ENCODE measurements at places on chromosomes 13 and 19.

GRCh38 chr19:34323433-34324204 is 41.4 kb upstream of the GPI start:
- no peak for DNase-seq

- DNase-seq: no peak
Measured at GRCh38 chr19:15621801-15622200, 6.8 kb downstream of the CYP4F8 start.

- DNase-seq: no peak
Measured at GRCh38 chr19:46617601-46618000, 7.3 kb downstream of the PTGIR start.

- DNase-seq: no peak
Measured at GRCh38 chr19:14575428-14575980, 3.6 kb upstream of the NDUFB7 start.

DNA sequence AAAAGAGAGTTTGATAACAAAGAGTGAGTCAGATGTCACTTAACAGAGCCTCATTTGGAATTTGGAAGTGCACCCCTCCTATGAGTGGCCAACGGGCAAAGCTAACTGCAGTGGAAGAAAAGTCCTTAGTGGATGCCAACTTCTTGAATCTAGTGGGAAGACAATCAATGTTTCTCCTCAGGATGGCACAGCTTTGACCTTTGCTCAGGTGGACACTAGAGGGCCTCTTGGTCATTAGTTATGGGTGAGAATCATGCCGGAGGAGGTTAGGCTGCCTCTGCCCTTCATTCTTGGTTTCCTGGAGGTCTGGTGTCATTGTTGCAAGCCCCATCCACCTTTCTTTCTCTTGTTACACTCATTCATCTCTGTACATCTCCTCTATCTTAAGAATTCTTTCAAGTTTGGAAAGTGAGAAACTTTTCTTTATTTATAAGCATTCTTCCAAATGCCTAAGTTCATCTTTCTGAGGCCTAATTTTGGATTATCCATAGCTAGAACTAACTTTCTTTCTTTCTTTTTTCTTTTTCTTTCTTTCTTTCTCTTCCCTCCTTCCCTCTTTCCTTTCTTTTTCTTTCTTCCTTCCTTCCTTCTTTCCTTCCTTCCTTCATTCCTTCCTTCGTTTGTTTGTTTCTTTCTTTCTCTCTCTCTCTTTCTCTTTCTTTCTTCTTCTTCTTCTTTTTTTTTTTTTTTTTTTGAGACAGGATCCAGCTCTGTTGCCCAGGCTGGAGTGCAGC is 327.2 kb upstream of the TSHZ3 start:
- DNase-seq: no peak

DNA sequence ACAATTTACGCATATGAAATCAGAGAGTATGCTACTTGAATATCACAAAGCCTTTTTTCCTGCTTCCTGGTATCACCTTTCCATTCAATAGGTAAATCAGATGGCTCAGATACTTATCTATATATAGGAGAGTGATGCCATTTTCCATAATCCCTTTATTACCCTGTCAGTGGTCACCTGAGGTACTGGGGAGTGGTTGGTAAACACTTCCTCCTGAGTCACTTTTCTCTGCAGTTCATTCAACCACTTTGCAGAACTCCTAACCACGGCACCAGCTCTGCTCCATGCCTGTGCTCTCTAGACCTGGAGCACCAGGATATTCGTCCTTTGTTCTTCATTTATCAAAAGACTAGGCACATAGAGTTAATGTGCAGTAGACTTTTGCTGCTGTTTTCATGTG is 748.5 kb upstream of the KLHL1 start:
- no peak for DNase-seq

DNA sequence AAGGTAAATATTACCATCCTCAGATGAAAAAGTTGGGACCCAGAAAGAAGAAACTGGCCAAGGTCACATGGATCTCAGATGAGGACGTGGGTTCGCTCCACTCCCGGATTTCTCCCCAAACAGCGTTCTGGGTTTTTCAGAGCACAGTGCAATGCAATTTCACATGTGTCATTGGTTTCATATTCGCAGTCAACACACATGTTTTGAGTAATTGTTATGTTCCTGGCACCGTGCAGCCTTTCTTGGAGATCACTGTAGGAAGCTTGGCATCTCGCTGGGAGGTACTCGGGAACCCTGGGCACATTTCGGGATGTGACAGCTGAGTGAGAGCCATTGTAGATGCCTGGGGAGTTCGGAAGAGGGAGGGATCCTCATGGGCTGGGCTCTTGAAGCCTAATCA is 26.2 kb upstream of the CEBPG start:
- no peak for DNase-seq

- DNase-seq: no peak
Measured at GRCh38 chr19:40360708-40361241, 12.3 kb downstream of the PLD3 start.

DNA sequence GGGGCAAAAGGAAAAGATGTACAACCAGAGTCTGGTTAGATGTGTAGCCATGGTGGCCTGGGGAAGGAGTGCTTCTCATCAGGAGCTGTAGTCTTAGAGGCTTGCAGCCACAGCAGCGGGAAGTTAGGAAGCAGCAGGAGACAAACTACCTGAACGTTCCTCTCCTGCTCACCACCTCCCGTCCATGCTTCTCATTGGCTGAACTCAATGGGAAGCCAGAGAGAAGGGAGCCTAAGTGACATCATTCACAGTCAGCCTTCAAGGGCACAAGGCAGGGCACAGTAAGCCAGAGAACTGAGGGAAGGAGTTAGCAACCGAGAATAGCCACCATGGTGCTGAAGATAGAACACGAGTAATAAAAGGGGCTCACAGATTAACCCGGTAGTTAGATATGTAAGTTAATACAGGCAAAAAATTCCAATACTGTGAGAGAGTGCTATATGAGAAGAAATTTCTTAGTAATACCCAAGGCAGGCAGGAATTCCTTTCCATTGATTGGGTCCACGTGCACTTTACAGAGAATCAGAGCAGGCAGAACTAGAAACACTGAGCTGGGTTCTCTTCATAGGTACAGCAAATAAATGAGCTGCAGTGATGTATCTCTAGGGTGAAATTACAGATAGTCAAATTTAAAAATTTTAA is 391.5 kb upstream of the DACH1 start:
- DNase-seq: no peak

DNA sequence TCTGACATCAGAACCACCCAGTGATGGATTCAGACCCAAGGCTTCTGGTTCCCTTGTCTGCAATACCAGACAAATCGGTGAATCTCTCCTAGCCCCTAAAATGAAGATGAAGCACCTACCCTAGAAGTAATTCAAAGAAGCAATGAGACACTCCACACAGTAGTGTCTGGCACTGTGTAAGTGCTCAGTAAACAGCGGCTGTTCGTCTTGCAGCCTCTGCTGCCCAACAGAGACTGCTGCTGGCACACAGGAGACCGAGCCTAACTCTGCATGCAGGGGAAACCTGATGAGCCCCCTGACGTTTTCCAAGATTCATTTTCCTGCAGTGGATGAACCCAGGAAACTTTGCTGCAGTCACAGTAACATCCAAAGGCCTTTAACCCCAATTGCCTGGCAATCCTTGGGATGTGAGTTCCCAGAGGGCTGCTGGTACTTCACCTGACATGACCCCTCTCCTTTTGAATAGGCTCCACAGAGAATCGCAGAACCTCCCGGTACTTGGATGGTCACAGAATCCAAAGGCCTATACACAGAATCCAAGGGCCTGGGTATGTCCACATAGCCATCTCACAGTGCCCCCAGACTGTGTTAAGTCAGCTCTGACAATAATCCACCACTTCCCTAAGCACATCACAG is 6.7 kb downstream of the MED26 start:
- DNase-seq: no peak

DNA sequence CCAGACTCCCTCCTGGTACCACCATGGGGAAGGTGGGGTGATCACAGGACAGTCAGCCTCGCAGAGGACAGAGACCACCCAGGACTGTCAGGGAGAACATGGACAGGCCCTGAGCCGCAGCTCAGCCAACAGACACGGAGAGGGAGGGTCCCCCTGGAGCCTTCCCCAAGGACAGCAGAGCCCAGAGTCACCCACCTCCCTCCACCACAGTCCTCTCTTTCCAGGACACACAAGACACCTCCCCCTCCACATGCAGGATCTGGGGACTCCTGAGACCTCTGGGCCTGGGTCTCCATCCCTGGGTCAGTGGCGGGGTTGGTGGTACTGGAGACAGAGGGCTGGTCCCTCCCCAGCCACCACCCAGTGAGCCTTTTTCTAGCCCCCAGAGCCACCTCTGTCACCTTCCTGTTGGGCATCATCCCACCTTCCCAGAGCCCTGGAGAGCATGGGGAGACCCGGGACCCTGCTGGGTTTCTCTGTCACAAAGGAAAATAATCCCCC is 505 bp upstream of the CEACAM5 start:
- no peak for DNase-seq

- DNase-seq: no peak
Measured at GRCh38 chr13:109422161-109422560, 364.2 kb downstream of the IRS2 start.

DNA sequence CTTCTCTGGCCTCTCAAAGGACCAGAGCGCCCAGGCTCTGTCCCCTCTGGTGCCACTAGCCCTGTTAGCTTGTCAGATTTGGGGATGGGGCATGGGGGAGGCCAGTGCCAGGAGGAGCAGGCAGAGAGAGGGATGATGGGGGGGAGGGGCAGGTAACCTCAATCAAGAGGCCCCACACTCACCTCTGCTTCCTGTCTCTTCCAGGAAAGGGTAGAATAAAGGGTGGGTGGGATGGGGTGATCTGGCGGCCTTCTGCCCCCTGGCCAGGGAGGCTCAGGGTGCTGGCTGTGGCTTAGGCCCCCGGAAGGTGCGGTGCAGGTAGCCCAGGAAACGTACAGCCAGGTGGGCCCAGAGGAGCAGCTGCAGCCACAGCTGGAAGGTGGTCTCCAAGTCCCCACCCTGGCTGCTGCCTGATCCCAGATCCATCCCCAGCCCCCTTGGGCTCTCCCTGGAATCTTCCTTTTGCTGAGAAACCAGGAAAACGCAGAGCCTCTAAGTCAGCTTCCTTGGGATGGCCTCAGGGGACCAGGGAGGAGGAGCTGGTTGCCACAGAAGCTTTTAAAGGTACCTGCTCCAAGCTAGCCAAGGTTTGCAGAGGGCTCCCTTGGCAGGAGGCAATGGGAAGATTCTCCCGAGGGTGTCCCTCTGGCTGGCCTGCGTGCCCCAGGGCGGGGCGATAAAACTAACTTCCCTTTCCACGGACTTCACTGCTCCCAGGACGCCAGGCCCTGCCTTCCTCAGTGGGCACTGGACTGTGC is 5.3 kb downstream of the PRKACA start:
- DNase-seq: no peak

DNA sequence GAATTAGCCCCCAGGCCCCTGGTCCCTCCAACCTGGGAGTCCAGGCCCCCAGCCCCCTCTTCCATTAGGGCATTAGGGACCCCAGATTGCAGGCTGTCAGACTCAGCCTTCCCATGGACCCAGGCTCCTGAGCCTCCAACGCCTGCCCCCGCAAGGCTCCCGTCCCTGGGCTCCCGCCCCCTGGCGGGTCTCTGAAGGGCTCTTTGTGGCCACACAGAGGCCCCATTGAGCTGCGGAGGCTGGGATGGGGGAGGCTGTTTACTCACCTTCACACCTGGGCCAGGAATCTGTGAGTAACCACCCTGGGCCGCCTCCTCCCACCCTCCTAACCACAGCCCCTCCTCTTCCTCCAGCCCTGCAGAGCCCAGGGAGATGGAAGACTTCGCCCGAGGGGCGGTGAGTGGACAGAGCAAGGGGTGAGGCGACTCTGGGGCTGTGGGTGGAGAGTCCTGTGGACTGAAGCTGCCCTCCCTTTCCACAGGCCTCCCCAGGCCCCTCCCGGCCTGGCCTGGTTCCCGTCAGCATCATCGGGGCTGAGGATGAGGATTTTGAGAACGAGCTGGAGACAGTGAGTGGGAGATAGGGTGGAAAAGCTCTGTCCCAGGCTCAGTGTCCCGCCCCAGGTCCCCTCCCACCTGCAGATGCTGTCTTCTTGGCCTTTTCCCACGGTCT is 4.9 kb downstream of the ARHGEF1 start:
- DNase-seq: no peak

- DNase-seq: no peak
Measured at GRCh38 chr13:32903720-32904119, 112.5 kb upstream of the KL start.

- no peak for DNase-seq
Measured at GRCh38 chr19:49488046-49488862, 846 bp downstream of the RPL13A start.

DNA sequence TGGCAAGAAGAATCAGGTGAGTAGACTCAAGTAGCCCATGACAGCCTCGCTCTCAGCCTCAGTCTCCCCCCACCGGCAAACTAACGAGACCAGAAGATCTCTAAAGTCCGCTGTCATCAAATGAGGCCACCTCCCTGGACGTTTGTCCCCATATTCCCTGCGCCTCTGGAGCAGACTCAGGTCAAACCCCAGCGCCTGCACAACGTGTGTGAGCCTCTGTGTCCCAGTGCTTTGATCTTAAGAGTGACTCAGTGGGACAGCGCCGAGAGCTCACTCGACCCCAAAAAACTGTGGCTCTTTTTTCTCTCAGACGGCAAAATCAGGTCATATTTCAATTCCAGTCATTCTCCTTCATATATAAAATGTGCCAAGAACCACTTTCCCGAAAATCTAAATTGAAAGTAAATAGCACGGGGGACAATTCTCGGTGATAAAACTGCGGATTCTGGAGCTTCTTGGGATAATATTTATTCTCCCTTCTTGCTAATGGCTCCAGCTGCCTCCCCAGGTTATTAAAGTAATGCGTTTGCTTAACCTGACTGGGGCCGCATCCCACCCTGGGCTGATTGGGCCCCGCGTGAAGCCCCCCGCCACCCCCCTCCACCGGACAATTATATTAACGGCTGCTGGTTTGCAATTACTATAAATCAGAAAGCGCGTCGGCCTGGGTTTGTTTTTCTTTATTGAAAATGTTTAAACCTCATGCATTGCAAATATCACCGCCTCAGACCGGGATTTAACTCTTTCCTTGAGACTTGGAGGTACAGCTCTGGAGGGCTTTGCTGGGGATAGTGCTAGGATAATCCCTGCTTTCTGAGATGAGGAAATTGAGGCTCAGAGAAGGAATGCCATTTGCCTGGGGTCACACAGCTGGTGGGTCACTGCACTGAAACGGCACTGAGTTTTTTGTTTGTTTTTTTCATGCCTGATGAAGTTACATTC is 37.5 kb upstream of the ZNRF4 start:
- no peak for DNase-seq

GRCh38 chr13:38590796-38591507 is 95.9 kb upstream of the FREM2 start:
- DNase-seq: no peak

DNA sequence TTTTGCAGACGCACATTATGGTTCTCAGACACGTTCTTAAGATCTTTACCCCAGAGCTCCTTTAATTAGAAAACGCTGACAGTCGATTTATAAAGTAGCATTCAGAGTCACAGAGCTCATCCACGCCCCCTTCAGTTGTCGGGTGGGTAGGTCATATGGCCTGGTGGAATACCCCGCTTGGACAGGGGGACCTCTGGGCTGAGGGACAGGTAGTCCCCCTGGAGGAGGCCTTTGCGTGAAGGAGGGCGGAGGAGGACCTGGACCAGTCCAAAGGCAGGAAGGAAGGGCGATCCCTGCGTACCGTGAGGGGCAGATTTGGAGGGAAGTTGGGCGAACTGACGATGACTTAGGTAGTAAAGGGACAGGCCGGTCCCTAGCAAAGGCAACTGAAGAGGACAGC is 20.5 kb downstream of the VASP start:
- no peak for DNase-seq
